Activated CD8-positive, alpha-beta memory T cell treated with anti-CD3 and anti-CD28 coated beads for 4 hours (primary cell): ENCODE measurements at places on chromosomes 2 and 18.

DNA sequence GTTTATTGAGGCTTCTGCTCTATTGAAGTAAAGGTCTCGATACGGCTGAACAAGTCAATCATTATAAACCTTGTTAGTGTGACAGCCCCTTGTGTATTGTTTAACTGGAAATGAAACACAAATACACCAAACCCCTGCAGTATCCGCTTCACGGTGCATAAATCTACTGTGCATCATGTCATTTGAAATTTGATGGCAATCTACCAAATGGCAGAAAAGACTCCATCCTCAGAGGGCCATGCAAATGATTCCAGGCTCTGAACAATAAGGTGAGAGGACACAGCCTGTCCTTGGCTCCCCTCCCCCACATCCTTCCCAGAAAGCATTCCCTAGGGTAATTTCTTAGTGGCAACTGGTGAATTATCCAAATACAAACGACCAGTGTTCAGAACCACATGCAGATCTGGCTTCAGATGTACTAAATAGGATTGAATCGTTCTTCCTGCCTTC lies 80.6 kb downstream of the ADCYAP1 start:
- no peak for DNase-seq

DNA sequence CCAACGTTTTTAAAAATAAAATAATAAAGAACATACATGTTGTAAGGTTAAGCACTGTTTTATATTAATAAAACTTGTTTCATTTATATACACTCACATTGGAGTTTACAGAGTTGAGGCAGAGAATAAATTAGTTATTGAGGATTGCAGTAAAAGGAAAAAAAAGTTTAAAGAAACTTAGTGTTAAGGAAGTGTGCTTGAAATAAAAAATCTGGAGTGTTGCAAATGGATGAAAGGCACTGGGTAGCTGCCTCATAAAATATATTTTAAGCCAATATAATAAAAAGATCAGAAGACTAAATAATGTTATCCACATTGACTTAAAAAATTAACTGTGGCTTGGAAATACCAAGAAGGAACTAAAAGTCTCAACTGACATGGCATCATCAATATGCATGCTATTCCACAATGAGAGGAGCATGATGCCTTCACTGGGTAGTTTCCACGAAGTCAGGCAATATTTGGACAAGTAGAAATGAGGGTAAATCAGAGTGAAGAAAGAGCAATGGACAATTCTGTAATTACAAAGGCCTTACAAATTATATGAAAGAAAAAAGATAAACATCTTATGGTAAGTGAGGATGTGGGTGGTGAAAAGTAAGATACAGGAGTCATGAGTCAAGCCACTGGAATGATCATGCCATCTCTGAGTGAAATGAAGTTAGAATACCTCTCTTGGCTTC lies 2.5 kb downstream of the GALNT3 start:
- DNase-seq, result no peak

DNA sequence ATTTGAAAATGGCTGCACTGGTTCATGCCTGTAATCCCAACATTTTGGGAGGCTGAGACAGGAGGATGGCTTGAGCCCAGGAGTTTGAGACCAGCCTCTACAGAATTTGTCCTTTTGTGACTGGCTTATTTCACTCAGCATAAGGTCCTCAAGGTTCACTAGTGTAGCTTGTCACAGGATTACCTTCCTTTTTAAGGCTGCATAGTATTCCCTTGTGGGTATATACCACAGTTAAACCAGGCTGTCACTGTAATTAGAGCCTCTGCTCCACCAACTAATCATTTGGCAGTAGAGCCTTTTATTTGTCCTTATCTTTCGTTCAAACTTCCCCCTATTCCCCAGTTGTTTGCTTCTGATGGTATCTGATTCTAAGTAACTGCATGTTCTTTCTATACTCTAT lies 50.4 kb upstream of the SELENOI start:
- no peak for DNase-seq

- no peak for DNase-seq
These were observed 502 bp downstream of the MERTK start for GRCh38 chr2:111898703-111899514.

GRCh38 chr18:79515944-79516351 lies 120.2 kb downstream of the NFATC1 start:
- DNase-seq, result no peak

GRCh38 chr2:94994914-94995552 lies 30.5 kb upstream of the MAL start:
- no peak for DNase-seq

DNA sequence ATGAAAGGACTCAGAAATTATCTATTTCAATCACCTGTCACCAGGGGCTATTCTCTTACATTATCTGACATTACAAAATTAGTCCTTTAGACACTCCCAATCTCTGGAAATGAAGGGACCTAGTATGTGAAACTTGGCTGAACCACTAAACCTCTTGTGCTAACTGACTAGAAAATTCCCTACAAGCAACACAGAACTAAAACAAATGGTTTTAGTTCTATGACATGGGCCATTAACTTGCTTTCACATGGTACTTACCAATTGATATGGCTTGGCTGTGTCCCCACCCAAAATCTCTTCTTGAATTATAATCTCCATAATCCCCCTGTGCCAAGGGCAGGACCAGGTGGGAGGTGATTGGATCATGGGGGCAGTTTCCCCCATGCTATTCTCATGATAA lies 16.6 kb downstream of the SERPINE2 start:
- DNase-seq, result no peak

GRCh38 chr18:57640236-57640635 lies 18.6 kb upstream of the NARS1 start:
- no peak for DNase-seq

DNA sequence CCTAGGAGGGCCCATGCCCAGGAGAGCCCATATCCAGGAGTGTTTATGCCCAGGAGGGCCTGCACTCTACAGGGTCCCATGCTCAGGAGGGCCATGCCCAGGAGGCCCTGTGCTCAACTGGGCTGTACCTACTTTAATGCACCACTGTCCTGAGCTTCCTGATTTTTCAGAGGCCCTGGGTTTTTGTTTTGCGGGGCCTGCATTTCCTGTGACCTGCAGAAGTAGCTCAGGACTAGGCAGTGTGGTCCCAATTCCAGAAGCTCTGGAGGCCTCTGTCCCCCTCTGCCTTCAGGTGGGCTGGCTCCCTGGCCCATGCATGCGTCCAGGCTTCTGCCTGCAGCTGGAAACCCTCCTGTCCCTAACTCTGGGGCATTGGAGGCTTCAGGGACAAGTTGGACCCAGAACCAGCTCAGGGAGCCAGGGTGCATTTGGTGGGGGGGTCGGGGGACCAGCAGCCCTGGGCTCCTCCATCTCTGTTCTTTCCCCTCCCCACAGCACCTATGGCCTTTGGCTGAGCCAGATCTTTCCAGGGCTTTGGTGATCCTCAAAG lies 10.8 kb downstream of the GPR35 start:
- no peak for DNase-seq
